Adrenal gland (tissue), 19 donors: ENCODE measurements at places on chromosomes 11 and 22. TPM values are rescaled to one million over a fixed set of nuclear protein-coding genes. Genes with fewer than 3 reads are reported as not detected.
A peak's percentile ranks its signal among the peaks of the same experiment; 100 is the strongest.

Gene C11orf86
- total RNA-seq = 0.29 TPM

Gene C22orf31
- not detected for total RNA-seq

Gene SUSD2
- total RNA-seq = 6.5 TPM

Gene LMNTD2
- 6.0 TPM for total RNA-seq

Gene MAP6
- 12.0 TPM for total RNA-seq

Gene FAM227A
- 0.43 TPM for total RNA-seq

Gene SLC22A8
- total RNA-seq = not detected

Gene LARGE2
- total RNA-seq = 3.7 TPM

Gene SYCE3
- not detected for total RNA-seq

Gene ZC3H12C
- total RNA-seq = 10.0 TPM

Gene SAA2
- 9.2 TPM for total RNA-seq

Gene IRAG1
- total RNA-seq = 20.0 TPM

Gene SEC14L3
- not detected for total RNA-seq

Gene SHISA8
- 26.5 TPM for total RNA-seq

Gene ADORA2A
- total RNA-seq = 13.8 TPM

- no peak for DNase-seq
Observed at GRCh38 chr11:22681281-22681812, 14.9 kb downstream of the GAS2 start.

GRCh38 chr11:63862923-63863322, 24.0 kb downstream of the MARK2 start:
- peak; percentile 44 for DNase-seq

DNA sequence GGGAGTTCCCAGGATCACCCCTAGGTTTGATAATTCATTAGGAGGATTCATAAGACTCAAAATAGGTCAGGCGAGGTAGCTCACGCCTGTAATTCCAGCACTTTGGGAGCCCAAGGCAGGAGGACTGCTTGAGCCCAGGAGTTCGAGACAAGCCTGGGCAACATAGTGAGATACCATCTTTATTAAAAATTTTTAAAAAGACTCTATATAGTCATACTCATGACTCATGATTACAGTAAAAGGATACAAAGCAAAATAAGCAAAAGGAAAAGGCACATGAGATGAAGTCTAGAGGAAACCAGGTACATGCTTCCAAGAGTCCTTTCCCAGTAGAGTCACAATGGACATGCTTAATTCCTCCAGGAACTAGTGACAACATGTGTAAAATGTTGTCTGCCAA, 13.9 kb upstream of the PTS start:
- DNase-seq = no peak

- peak; percentile 40 for DNase-seq
Observed at GRCh38 chr22:41561335-41561734, 525 bp downstream of the CSDC2 start.

GRCh38 chr11:2531987-2532703, 87.3 kb downstream of the KCNQ1 start:
- DNase-seq = peak; percentile 47

GRCh38 chr11:116510886-116511650, 261.7 kb downstream of the BUD13 start:
- no peak for DNase-seq

- DNase-seq = no peak
Observed at GRCh38 chr11:18934195-18934814, 4.9 kb downstream of the MRGPRX1 start.

- DNase-seq = no peak
Observed at GRCh38 chr11:115518983-115519628, 14.9 kb upstream of the CADM1 start.

DNA sequence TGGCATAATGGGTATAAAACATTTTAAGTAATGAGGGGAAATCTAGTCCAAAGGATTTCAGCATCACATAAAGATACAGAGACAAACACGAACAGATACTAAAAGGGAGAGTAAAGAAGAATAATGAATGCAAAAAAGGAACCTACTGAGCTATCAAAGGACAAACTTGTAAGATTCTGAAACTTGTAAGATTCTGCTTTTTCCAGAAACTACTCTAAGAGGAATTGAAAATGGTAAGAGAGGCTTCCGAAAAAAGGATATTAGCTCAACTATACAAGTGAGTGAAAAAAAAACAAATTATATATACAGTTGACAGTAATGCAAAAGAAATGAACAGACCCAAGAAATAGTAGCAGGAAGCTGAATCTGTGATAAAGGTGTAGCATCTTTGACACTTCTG, 37.7 kb downstream of the POLD3 start:
- no peak for DNase-seq

DNA sequence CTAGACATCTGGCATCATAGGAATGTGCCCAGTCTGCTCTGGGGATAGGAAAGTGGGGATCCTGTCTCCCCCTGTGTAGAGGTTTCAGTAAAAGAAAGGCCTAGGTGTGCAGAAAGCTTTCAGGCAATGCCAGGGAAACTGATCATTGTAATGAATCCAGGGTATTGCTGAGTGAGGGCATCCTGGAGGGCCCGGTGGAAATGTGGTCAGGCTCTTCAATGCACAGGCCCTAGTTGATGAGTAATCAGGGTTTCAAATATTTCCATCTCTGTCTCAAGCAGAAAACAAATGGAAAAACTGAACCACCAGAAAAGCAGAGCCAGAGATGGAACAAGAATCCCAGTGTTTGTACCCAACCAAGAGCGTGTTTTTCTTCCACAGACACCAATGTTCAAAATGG, 2.0 kb downstream of the CD3E start:
- DNase-seq = no peak

DNA sequence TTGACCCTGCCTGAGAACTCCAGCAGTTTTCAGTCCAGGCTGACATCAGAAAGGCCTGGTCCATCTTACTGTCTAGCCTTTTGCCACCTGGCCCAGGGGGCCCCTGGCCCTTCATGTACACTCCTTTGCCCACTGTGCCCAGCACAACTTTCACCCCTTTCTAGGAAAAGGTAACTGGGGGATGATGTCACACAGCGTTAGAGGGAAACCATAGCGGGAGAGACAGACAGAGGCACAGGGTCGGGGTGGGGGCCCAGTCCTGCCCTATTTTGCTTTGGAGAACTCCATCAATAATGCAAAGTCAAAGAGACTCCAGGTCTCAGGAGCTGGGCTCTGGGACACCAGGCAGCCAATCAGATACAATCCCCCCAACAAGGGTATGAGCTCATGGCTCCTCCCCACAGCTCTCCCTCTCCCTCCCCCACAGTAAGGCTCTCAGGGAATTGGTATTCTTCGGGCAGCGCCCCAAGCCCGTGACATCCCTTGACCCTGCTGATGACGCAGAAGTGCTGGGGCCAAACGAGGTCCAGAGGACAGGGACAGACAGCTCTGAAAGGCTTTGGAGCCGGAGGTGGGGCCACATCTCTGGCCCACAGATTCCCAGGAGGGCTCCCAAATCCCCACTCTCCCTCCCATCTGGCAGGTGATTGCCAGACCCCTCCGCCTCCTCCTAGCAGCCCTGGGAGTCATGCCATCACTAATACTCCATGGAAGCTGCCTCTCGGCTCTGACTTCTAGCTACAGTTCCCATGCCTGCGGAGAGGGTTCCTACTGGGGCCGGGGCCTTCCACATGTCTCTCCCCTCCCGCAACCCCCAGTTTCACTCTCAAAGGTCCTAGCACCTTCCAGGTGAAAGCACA, 5.9 kb downstream of the USP2 start:
- DNase-seq = peak; percentile 92

DNA sequence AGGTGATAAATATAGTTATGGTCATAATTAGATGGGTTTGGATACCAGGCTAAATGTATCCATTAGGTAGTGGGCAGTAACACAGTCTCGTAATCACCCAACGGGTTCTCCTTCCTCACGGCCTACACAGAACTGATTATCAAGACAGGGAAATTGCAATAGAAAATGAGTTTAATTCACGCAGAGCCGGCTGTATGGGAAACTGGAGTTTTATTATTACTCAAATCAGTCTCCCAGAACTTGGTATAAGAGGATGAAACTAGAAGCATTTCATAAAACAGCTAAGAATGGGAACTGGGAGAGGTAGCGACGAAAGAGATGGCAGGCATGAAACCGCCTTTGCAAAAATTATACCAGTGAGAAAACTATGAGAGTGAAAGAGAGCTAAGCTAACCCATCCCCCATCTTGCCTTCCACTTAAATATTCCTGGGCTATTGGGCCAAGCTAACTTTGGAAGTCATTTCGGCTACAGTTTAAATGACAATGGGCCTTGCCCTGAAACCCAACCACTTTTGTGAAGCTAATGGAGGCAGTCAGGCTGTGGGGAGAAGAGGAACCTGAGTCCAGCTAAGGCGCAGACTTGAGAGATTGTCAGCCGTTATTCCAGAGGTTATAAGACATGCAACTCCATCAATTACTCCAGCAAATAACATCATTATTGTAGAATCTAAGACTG, 29.6 kb downstream of the CTSC start:
- DNase-seq = no peak

DNA sequence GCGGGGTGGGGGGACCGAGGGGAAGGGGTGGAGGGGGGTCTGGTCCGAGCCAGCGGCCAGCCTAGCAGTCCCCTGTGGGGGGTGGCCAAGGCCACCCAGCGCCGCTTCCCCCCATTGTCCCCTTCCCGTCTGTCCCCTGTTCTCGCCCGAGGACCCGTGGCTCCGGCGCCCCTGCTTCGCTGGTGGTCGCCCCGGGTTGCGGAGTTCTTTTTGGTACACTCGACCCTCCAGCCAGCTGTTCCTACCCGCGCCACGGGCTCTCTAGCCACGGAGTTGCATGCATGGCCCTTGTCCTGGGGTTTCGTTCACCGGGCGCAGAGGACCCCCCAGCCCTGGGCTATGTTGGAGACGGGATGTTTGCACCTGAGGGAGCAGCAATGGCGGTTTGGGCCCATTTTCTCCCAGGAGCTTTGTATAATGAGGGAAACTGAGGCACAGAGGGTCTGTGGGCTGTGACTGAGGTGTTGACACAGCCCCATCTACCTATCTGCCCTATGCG, 489 bp downstream of the RNF214 start:
- DNase-seq = peak; percentile 40

DNA sequence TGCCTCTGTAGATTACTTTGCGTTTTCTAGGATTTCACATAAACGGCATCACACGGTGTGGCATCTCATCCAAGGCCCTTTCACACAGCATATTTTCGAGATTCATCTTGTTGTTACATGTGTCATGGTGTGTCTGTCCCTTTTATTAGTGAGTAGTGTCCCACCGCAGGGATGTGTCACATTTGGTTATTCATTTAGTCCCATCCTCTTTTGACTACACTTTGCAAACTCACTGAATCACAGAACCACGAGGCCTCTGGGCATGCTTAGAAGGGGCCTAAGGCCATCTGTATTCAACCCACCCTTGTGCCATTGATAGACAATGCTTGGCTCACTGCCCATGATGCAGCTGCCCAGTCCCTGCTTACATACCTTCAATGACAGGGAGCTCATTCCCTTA, 4.2 kb upstream of the RAC2 start:
- no peak for DNase-seq

DNA sequence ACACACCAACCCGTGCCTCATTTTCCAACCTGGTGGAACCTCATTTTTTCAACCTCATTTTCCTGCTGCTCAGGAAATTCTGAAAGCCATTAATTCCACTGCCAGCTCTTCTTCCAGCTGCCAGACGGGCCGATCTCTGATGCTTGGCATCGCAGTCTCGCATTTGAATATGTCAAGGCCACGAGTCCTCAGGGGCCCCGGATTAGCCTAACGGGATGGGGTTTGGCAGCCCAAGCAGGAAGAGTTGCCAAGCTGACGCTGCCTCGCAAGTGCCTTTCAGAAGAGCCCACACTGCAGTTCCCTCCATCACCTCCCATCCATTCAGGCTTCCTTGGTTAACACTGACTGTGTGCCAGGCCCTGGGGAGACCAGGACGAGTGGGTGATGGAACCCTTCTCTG, 8.7 kb downstream of the RASD2 start:
- peak; percentile 86 for DNase-seq

GRCh38 chr11:58999291-58999680, 60.0 kb downstream of the GLYATL1 start:
- no peak for DNase-seq

GRCh38 chr11:124085997-124086846, 29.0 kb upstream of the VWA5A start:
- DNase-seq = no peak

- DNase-seq = peak; percentile 63
Observed at GRCh38 chr11:126607374-126607773, 251.9 kb downstream of the ST3GAL4 start.

GRCh38 chr11:120611581-120611980, 100.0 kb downstream of the GRIK4 start:
- DNase-seq = no peak

- peak; percentile 37 for DNase-seq
Observed at GRCh38 chr22:20015971-20016733, 471 bp downstream of the ARVCF start.

GRCh38 chr11:71995726-71996291, 2.9 kb upstream of the IL18BP start:
- no peak for DNase-seq

GRCh38 chr11:45803971-45804760, 783 bp upstream of the SLC35C1 start:
- DNase-seq = peak; percentile 80

DNA sequence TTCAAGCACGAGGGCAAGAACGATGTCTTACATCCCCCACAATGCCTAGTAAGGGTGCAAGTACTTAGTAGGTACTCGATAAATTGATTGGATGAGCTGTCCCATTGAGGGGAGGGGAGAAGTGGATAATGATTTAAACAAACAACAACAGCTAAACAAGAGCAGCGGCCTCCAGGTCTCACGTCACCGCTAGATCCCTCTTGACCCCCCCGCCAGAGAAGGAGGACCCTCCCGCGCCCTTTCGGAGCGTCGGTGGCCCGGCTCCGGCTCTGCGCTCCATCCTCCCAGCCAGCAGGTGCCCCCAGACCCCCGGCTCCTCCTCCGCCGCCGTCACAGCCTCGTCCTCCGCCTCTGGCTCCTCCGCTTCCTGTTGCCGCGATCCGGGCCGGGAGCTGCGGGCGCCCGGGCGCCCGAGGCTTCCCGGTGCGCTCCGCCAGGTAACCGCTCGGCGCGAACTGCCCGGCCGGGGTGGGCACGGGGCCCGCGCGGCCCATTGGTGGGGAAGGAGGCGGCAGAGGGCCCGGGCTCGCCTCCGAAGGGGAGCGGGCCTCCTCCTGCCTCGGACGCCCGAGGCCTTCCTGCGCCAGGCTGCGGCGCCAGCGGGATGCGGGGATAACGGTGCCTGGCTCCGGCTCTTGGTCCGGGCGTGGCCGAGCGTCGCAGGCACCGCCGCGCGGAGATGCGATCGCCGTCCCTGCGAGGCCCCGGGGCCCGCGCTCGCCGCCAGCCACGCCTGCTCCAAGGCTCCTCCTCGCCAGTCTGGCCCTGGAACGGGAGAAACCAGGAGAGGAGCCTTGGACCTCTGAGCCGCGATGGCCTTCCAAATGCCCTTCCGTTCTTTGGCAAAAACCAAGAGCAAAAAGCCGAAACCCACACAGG, at the start of gene TLCD5:
Gene TLCD5 (plus strand): TSS at position 368 of the 879 bp plus-strand sequence. CDS start 2,143 bp downstream, outside the sequence.
- peak; percentile 84 for DNase-seq

- peak; percentile 23 for DNase-seq
Observed at GRCh38 chr11:1834062-1834610, 654 bp upstream of the SYT8 start.

DNA sequence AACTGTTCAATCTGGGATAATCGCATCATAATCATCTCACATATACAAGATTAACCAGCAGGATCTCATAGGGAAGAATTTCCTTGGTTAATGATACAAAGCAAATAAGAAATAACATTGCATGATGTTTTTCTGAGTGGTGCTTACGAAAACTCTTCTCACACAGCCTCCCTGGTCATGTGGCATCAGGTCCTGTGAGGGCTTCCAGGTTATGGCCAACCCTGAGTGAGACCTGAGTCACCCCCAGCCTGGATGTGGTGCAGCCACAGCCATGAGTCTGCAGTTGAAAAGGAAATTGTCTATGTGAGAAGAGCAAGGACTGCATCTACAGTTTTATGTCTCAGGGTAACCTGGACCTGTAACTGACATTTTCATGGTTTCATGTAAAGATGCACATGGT, 90.5 kb upstream of the XKR3 start:
- no peak for DNase-seq
